Testis (tissue), 5 donors: ENCODE measurements at places on chromosomes 16 and 17. TPM values are rescaled to one million over a fixed set of nuclear protein-coding genes. Genes with fewer than 3 reads are reported as not detected.

The MRPL27 gene
- polyA plus RNA-seq: 65.1 TPM

The KRT20 gene
- polyA plus RNA-seq: not detected

The USP22 gene
- polyA plus RNA-seq: 96.3 TPM

The PTX4 gene
- polyA plus RNA-seq: 1.3 TPM

The HEATR9 gene
- polyA plus RNA-seq: 28.3 TPM

GRCh38 chr16:78292844-78293380 lies 193.5 kb downstream of the WWOX start:
- no peak overlapping the region for H3K4me3 ChIP-seq
- H3K27me3 ChIP-seq: no peaks in the 10 kb centered on the region
- H3K27ac ChIP-seq: no peak overlapping the region
- no peak for DNase-seq

DNA sequence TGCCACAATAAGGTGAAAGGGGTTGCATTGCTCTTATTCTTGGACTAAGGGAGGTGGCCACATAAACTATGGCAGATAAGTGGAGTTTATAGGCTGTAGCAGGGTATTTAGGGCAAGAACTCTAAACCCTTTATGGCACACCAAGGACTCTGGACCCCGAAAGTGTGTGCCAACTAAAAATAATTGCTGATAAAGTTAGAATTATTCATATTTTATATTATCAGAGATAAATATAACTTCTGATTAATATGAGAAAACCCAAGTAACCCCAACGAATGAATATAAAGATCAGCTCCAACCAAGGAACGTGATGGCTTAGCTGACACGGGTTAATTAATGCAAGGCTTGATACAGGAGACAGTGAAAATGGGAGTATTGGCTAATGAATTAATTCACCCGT lies 8.8 kb upstream of the SDR42E1 start:
- DNase-seq: no peak
- no peaks in the 10 kb centered on the region for H3K27me3 ChIP-seq
- no peaks in the 10 kb centered on the region for H3K36me3 ChIP-seq
- H3K27ac ChIP-seq: no peak overlapping the region
- no peaks in the 10 kb centered on the region for H3K4me1 ChIP-seq

GRCh38 chr17:58344047-58344790 lies 7.8 kb downstream of the SUPT4H1 start:
- no peak for DNase-seq
- H3K27me3 ChIP-seq: no peaks in the 10 kb centered on the region
- no peak overlapping the region for H3K27ac ChIP-seq
- no peaks in the 10 kb centered on the region for H3K4me1 ChIP-seq

GRCh38 chr16:23132775-23133463 lies 16.3 kb downstream of the USP31 start:
- H3K4me1 ChIP-seq: peaks cover 4% of the 10 kb centered on the region
- no peaks in the 10 kb centered on the region for H3K27me3 ChIP-seq

DNA sequence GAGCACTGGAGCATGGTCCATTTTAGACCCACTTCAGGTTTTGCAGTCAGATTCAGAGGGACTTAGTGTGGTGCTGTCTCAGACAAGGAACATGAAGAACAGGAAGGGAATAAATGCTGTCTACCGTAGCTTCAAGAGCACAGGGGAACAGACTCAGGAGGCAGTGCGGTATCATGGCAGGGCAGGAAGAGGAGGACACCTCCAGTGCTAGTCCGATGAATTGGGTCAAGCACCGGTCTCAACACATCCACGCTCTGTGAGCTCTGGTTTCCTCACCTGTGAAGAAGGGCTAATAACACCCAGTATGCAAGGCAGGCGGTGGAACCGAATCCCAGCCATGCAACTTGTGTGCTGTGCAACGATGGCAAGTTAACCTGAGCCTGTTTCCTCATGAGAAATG lies 3.6 kb upstream of the ANKFY1 start:
- no peak overlapping the region for H3K4me3 ChIP-seq
- no peak overlapping the region for H3K27ac ChIP-seq
- H3K27me3 ChIP-seq: no peaks in the 10 kb centered on the region

DNA sequence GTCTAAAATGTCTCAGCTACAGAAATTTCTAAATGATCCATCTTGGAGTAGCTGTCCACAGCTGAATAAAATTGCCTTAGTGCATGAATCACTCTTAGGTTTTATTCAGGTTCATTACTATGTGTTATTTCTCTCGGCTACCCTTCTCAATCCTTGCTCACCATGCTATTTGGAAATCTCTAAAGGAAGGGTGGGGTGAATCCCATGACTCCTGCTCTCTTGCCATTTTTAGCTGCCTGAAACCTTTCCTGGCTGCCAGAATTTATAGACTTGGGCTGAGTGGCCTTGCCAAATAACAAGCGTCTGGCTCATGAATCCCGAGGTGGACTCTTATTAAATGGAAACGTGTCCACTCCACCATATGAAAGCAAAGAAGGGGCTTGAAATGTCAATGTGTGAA lies 936.1 kb upstream of the SOX9 start:
- H3K27ac ChIP-seq: no peak overlapping the region
- H3K4me3 ChIP-seq: no peak overlapping the region
- no peaks in the 10 kb centered on the region for H3K27me3 ChIP-seq
- no peaks in the 10 kb centered on the region for H3K4me1 ChIP-seq
- no peaks in the 10 kb centered on the region for H3K36me3 ChIP-seq
- no peak for DNase-seq

GRCh38 chr16:48321317-48322036 lies 63.7 kb downstream of the SIAH1 start:
- H3K4me1 ChIP-seq: no peaks in the 10 kb centered on the region
- no peak overlapping the region for H3K27ac ChIP-seq
- no peaks in the 10 kb centered on the region for H3K27me3 ChIP-seq
- H3K4me3 ChIP-seq: no peak overlapping the region

- H3K36me3 ChIP-seq: no peaks in the 10 kb centered on the region
- H3K4me3 ChIP-seq: no peak overlapping the region
- no peaks in the 10 kb centered on the region for H3K27me3 ChIP-seq
- no peaks in the 10 kb centered on the region for H3K4me1 ChIP-seq
- DNase-seq: no peak
Measured at GRCh38 chr17:58899191-58899590, 143.5 kb downstream of the PPM1E start.
